ENCODE measurements at places on chromosomes 11 and 22. TPM values are rescaled to one million over a fixed set of nuclear protein-coding genes. Genes with fewer than 3 reads are reported as not detected.

- no peak overlapping the region for H3K4me3 ChIP-seq
- no peaks in the 10 kb centered on the region for H3K27me3 ChIP-seq
- H3K36me3 ChIP-seq: no peaks in the 10 kb centered on the region
- H3K27ac ChIP-seq: no peak overlapping the region
These were observed 18.5 kb downstream of the NF2 start for GRCh38 chr22:29621761-29622526.

DNA sequence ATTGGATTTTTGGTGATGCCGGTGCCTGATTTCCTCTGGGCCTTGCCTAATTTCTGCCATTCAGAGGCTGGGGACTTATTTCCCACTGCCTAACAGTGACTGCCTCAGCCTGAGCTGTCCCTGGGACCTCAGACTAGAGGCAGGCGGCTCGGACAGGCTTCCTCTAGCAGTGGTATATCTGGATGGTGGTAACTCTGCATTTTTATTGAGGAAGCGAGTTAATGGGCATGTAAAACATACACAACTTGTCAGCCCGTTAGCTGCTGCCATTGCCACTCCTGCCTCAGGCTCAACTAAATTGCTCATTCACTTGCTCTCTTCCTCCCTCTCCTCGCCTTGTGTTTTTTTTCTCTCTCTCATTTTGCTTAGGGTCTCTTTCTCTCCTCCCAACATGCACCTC, 561.6 kb downstream of the BUD13 start:
- no peak overlapping the region for H3K4me3 ChIP-seq
- no peaks in the 10 kb centered on the region for H3K36me3 ChIP-seq
- H3K27me3 ChIP-seq: no peaks in the 10 kb centered on the region
- H3K4me1 ChIP-seq: peaks cover 18% of the 10 kb centered on the region
- no peak overlapping the region for H3K27ac ChIP-seq
- no peak for DNase-seq

DNA sequence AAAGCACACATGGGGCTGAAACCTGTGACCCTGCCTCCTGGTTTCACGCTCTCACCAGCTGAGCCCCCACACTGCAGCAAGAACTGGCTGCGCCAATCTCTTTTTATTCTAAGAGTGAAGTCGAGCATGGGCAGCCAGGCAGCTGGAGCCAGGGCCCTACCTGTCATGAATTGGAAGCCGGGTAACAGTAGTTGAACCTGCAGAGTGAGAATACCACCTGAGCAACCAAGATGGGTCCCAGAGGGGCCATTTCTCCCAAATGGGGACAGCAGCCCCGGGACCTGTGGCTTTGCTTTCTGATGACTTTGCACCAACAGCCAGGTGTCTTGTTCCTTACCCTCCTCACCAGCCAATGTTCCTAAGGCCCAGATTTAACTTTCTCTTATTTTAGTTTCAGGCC, 178.9 kb downstream of the GRIK4 start:
- H3K27me3 ChIP-seq: peaks cover 2% of the 10 kb centered on the region
- peaks cover 1% of the 10 kb centered on the region for H3K36me3 ChIP-seq
- no peak overlapping the region for H3K4me3 ChIP-seq
- H3K4me1 ChIP-seq: peaks cover 27% of the 10 kb centered on the region
- no peak for DNase-seq

DNA sequence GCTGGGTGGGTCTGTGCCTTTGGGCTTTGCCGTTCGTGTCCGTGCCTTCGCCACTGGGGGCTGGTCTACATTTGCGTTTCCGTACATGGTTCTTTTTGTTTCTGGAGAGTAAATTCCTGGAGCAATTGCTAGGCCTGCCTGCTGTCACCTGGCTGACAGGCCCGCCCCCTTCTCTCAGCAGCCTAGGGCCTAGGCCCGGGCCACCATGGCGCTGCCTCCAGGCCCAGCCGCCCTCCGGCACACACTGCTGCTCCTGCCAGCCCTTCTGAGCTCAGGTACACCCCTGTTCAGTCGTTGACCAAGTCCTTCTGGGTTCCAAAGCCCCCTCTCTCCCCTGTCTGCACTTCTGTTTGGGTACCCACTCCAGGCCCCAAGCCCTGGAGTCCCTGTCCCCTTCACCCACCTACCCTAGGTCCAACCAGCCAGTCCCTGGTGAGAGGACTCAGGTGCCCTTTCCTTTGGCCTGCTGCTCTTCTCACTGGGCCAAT, 649 bp downstream of the TMEM25 start:
- peaks cover 42% of the 10 kb centered on the region for H3K4me1 ChIP-seq
- no peaks in the 10 kb centered on the region for H3K27me3 ChIP-seq
- no peak overlapping the region for H3K27ac ChIP-seq
- peak overlapping the region; percentile 71 for H3K4me3 ChIP-seq
- no peak for DNase-seq
- H3K36me3 ChIP-seq: peaks cover 50% of the 10 kb centered on the region

GRCh38 chr11:31625868-31626267, 116.3 kb downstream of the ELP4 start:
- no peak overlapping the region for H3K4me3 ChIP-seq
- H3K27ac ChIP-seq: no peak overlapping the region
- no peaks in the 10 kb centered on the region for H3K27me3 ChIP-seq

GRCh38 chr11:75513250-75513649, 12.5 kb downstream of the GDPD5 start:
- peaks cover 17% of the 10 kb centered on the region for H3K4me1 ChIP-seq

- H3K27ac ChIP-seq: no peak overlapping the region
- H3K4me1 ChIP-seq: no peaks in the 10 kb centered on the region
- no peaks in the 10 kb centered on the region for H3K27me3 ChIP-seq
- H3K4me3 ChIP-seq: no peak overlapping the region
- no peak for DNase-seq
These were observed 725.8 kb upstream of the RAG2 start for GRCh38 chr11:37323843-37324242.

GRCh38 chr11:128552783-128553661, 34.3 kb downstream of the ETS1 start:
- H3K4me1 ChIP-seq: peaks cover 37% of the 10 kb centered on the region
- H3K36me3 ChIP-seq: no peaks in the 10 kb centered on the region
- peak; percentile 42 for DNase-seq
- peak overlapping the region; percentile 74 for H3K27ac ChIP-seq
- H3K4me3 ChIP-seq: no peak overlapping the region
- peaks cover 42% of the 10 kb centered on the region for H3K27me3 ChIP-seq

- no peak overlapping the region for H3K4me3 ChIP-seq
- no peak for DNase-seq
- H3K27me3 ChIP-seq: no peaks in the 10 kb centered on the region
- H3K4me1 ChIP-seq: no peaks in the 10 kb centered on the region
These were observed 31.8 kb upstream of the GUCY1A2 start for GRCh38 chr11:107050121-107050520.

- H3K4me1 ChIP-seq: peaks cover 11% of the 10 kb centered on the region
- no peak for DNase-seq
- H3K4me3 ChIP-seq: no peak overlapping the region
- no peak overlapping the region for H3K27ac ChIP-seq
- peaks cover 3% of the 10 kb centered on the region for H3K36me3 ChIP-seq
These were observed 2.5 kb downstream of the CELF1 start for GRCh38 chr11:47550288-47551047.

DNA sequence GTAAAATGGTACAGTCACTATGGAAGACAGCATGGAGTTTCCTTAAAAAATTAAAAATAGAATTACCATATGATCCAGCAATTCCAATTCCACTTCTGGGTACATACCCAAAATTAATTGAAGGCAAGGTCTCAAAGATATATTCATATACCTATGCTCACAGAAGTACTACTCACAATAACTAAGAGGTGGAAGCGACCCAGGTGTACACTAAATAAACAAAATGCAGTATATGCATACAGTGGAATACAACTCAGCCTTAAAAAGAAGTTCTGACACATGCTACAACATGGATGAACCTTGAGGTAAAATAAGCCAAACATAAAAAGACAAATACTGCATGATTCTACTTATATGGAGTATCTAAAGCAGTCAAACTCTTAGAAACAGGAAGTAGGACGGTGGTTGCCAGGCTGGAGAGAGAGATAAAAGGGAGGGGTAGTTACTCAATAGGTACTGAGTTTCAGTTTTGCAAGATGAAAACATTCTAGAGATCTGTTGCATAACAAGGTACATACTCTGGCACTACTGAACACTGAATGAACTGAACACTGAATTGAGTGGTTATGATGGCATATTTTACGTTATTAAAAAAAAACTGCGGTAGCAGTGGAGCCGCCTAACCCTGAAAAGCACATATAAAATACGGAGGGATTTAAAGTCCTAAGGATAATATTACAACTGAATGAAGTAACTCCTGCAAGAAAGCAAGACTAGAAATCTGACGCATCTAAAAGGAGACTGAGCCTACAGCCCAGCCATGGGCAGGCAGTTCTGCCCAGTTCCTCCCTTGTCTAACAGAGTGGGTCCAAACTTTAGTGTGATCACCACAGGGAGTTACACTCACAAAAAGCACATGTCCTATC, 12.8 kb downstream of the DGCR2 start:
- H3K4me3 ChIP-seq: no peak overlapping the region
- no peaks in the 10 kb centered on the region for H3K27me3 ChIP-seq
- peaks cover 7% of the 10 kb centered on the region for H3K36me3 ChIP-seq
- H3K27ac ChIP-seq: no peak overlapping the region

GRCh38 chr22:49847751-49848689, 5.6 kb upstream of the ZBED4 start:
- no peaks in the 10 kb centered on the region for H3K36me3 ChIP-seq
- peaks cover 66% of the 10 kb centered on the region for H3K27me3 ChIP-seq
- no peak overlapping the region for H3K4me3 ChIP-seq

GRCh38 chr11:80783561-80783960, 1342.7 kb upstream of the TENM4 start:
- H3K4me3 ChIP-seq: no peak overlapping the region
- no peaks in the 10 kb centered on the region for H3K36me3 ChIP-seq
- no peak overlapping the region for H3K27ac ChIP-seq

RIMBP3C gene
- 0.30 TPM for total RNA-seq

SAA2 gene
- total RNA-seq: not detected

CTNND1 gene
- total RNA-seq: 113 TPM

KRTAP5-7 gene
- 0.20 TPM for total RNA-seq

CYP2D6 gene
- total RNA-seq: 0.79 TPM
